ENCODE measurements at places on chromosomes 12 and 14.

DNA sequence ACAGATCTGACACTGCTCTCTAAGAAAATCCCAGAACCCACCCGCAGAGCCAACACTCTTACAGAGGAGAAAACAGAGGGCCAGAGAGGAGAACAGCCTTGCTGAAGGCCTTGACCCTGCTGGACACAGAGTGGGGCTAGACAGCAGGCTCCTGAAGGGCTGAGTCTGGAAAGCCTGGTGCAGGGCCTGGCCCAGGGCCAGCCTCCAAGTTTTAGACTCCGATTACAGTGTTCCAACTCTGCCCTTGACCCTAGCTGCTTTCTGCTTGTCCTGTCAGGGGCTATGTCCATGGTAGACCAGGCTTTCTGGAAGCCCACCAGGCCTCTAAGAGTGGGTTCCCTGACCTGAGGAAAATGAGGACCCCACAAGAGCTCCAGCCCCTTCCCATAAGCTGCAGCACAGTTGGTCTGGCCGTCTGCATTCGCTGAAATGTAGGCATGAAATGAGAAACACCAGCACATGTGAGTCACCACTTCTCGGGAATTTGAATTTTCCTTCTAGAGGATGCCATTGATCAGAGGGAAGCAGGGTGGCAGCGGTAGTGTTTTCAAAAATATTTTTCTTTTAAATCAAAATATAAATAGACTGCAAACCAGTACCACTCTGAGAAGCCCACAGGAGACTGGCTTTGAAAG, 154.4 kb downstream of the CALM1 start:
- DNase-seq = no peak

- DNase-seq = no peak
Measured at GRCh38 chr12:51362307-51362706, 15.8 kb upstream of the CELA1 start.

GRCh38 chr12:43964961-43965360, 129.1 kb downstream of the TMEM117 start:
- DNase-seq = no peak

- no peak for DNase-seq
Measured at GRCh38 chr12:117593815-117594400, 232.5 kb upstream of the NOS1 start.

GRCh38 chr14:96986256-96987085, 189.3 kb downstream of the VRK1 start:
- no peak for DNase-seq

DNA sequence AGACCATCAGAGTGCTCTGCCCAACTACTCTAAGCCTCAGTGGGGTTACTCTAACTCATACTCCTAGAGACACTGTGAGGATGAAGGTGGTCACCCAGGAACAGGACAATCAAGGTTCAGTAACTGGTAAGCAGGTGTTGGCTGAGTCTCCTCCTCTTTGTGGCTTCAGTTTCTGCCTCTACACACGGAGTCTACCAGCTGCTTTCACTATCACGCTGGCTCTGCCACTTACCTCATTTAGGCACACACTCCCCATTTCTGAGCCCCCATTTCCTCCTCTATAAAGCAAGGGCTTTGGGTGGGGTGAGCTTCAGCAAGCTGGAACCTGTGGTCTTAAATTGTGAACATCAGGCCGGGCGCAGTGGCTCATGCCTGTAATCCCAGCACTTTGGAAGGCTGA, 7.3 kb upstream of the TCHP start:
- no peak for DNase-seq

DNA sequence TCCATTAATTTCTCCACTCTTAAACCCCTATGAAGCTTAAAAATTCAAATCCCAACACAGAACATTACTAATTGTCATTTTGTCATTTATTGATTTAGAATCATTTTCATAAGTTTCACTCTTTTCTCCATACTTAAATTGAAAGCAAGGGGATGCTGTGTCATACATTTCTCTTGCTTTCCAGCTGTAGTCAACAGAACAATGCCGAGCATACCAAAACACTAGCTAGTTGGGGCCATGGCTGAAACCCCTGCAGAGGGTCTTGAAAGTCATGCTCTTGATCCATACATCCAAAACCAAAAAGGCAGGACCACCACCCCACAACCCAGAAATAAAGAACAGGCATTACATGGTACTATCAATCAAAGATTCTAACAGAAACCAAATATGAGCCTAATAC, 9.0 kb downstream of the EXOC5 start:
- DNase-seq = no peak

DNA sequence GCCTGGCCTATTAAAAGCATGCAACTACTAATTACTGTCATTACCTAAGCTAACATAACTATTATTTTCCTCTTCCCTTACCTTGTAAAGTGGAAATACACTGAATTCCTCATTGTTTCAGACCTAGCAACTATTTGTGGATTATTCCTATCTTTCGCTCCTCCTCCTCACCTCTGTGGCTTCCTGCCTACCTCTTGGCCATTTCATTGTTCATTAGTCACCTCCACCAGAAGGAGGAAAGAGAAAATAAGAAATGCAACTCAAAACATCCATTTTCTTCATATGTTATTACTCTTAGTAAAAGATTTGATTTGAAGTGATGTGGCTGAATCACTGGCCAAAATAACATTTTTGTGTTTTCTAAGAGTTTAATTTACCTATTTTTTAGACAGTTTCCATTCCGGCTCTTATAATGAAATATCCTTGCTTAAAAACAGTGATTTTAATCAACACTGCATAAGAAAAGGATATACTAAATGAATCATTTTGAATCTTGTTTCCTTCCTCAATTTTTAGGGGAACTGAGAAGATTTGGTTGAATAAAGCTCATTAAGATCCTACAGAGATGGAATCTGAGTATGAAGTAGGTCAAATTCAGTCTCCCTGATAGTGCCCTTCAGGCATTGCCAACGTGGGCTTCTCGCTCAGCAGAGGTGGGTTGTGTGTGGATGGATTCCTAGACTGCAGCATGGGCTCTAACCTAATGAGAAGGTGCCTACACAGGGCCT, 27.6 kb upstream of the ARHGAP5 start:
- DNase-seq = no peak

DNA sequence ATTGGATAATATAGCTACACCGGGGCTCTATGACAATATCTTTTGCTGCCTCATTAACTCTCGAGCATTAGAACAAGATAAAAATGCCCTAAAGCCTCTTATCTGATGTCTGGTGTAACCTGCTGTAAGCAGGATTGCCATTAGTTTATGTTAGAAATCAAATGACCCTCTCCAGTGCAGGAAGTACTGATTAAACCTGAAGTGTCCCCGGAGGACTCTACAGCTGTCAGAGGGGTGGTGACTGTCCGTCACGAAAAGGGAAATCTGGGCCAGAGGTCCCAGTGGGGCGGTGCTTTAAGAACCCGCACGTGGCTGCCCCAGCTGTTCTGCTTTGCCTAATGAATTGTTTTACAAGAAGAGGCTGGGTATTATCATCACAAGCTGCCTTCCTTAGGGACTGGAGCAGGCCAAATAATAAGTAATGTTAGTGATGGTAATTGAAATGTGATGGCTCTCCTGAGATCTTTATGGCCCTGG, 55.7 kb downstream of the LIN52 start:
- DNase-seq = peak; percentile 59

DNA sequence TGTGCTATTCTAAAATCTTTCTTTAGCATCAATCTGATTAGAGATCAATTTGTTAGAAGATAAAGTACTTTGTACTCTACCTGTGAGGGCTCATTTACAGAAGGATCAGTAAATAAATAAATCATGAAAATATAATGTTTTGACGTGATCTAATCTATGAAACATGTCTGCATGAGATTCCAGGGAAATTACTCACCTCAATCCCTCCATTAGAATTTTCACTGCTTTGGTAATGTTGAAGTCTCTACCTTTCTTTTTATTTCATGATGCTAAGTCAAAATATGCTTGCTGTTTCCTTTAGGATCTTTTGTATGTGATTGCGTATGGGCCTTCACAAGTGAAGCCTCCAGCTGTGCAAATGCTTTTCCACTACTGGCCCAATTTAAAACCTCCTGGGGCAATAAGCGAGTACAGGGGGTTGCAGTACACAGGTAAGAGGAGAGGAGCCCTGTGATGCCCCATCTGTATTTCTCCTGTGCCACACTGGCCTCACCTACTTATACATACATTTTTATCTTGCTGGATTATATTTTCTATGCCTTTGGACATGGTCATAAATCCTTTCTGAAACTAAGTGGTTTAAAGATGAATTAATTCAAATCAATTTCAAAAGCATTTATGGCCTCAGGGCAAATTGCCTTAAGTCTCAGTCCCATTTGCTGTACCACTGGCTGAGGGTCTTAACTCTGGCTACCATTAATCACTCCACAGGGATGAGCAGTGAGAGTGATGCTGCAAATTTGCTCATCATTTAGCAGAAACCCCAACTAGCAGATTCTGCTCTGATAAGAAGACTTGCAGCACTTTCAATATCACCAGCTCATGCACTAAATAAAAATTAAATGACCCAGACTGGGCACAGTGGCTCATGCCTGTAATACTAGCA, 66.4 kb downstream of the UNC79 start:
- no peak for DNase-seq

GRCh38 chr12:13116259-13116658, 12.8 kb upstream of the GSG1 start:
- DNase-seq = no peak

DNA sequence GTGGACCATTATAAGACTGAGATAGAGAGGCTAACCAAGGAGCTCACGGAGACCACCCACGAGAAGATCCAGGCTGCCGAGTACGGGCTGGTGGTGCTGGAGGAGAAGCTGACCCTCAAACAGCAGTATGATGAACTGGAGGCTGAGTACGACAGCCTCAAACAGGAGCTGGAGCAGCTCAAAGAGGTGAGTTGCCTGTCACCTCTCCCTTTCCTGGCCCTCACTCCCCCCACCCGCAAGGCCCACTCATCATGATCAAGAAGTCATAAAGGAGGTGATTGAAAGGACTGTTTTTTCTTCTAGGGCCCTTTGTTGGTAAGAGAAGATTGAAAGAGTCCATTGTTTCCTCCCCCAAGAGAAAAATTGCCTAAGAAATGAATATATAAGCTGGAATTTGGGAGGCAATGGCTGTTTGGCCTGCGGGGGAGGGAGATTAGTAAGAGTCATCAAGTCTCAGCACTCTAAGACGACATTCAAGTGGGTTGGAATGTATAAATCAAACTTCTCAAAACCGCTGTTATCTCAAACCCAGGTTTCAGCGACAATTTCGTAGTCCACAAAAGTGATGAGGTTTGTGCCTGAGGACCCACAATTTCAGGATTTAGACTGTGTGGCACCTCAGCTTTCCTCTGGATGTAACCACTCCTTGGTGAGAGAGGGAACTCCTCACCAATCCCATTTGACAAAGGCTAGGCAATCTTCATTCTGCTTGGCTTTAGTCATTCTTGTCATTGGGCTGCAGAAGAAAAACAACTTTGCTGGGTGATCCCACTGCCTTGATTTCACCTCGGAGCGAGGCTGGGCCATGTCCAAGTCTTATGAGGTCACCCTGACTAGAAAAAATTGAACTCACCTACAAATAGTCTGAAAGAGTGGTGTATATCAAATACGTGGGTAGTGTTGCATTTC, 966 bp downstream of the BICD1 start:
- no peak for DNase-seq

All from NCI-H2029 treated with DMSO at 0.1 percent for 48 hours (cell line).